ENCODE measurements at places on chromosomes 6 and 20.
A peak's percentile ranks its signal among the peaks of the same experiment; 100 is the strongest.

GRCh38 chr6:7060769-7061516 lies 46.8 kb upstream of the RREB1 start:
- DNase-seq, result no peak

DNA sequence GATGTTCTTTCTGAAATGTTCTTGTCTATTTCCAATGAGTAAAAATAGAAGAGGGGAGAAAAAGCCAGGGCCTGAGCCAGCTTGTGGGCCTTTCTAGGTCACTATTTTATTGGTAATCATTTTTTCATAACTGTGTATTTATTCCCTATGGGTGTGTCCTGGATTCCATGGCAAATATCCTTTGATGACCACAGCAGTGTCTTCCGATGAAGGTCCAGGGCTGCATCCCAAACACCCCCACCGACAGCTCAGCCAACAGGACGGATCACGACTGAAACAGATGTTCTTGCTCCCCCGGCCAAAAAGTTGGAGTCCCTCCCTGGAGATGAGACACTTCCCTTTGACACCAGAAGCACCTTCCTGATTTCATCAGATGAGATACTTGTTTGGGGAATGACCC lies 105.4 kb upstream of the PLEKHG1 start:
- DNase-seq, result no peak

DNA sequence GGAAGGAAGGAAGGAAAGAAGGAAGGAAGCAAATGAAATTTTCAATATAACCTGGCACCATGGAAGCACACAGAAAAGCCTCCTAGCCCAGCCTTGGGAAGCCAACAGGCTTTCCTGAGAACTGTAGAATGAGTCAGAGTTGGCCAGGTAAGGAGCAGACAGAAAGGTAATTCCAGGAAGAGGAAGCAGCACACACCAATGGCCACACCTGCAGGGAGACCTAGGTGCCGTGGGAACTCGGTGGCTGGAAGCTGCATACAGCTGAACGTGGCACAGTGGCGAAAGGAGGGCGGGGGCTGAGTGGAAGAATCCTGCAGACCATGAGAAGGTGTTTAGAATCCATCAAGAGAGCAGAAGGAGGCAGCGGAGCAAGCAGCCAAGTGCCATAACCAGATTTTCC lies 224.8 kb upstream of the RREB1 start:
- DNase-seq, result no peak

GRCh38 chr6:158387036-158387435 lies 74.8 kb downstream of the TULP4 start:
- DNase-seq, result no peak

- no peak for DNase-seq
Measured at GRCh38 chr6:143078468-143079324, 18.0 kb downstream of the AIG1 start.

DNA sequence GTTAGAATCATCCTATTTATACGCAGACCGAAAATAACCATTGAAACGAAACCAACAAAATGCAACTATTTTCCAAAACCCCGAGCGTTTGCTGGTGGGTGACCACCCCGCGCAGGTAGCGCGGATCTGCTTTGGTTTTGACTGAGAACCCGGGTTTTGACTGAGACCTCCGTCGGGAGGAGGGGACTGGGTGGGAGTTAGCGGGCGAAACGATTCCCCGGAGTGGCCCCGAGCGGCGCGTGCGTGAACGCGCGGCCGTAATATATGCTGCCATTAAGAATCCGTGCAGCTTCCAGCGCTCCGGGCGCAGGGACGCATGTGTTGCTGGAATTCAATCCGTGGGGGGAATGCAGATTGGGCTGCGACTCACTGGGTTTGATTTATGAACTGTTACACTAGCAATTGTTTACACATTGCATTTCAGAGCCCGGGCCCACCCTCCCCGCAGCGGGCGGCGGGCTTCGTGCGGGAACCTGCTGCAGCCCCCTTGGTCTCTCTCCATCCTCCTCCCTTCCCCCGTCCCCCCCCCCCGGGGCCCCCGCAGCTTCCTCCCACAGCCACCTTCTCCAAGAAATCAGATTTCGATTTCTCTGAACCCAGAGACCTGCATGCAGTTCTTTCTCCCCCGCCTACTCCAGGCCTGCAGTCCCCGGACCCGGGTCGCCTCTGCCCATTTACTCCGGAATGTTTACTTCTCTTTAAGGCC lies 9.9 kb downstream of the NRN1 start:
- no peak for DNase-seq

- DNase-seq, result no peak
Measured at GRCh38 chr6:31122791-31123706, 2.8 kb upstream of the CDSN start.

DNA sequence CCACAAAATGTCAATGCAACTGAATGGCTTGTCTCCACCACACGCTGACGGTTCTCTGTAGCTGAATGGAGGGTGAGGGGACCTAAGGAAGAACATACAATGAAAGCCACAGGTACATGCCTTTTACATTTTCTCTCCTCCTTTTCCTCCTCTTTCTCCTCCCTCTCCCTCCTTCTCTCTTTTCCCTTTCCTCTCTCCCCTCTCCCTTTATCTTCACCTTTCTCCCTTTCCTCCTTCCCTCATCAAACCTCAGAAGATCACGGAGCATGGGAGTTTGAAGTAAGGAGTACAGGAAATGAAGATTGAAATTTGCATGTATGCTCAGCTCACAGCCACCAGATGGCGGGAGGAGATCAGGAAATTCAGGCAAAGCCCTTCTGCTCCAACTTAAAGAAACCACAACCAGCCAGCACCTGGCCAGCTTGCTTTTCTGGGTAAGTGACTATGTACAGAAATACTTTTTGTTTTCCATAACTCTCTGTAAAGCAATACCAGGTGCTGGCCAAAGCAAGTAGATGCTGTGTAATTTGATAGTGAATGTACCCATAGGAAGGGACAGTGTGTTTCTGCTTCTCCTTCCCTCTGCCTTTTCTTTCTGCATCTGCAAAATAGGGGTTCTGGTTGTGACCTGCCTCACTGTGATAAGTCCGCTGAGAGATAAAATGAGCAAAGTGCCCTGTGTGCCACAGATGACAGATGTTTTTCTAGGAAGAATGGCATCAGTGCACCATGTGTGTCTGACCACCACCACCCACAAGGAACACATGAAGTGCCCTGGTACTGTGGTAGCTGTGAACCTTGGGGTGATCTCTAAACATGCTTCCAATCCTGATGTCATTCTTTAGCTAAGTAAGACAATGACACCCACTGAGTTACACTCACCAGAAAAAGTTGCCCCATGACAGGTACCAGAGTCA lies 18.6 kb upstream of the FOXO3 start:
- DNase-seq, result peak; percentile 57

DNA sequence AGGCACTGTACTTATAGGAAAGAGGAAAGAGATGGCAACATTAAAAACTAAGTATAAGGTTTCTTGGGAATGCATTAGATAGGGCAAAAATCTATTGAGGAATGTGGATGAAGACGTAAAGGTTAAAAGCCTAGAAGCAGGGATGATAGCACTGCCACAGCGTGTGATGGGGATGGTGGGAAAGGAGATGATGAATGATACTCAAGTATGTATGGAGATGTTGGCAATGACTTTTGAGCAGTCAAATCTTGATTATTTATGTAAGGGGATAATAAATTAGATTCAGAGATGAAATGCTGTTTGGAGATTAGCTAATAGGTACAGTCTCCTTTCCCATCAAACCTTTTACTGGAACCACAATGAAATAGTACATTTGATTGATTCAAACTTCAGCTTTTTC lies 432.8 kb downstream of the GRIK2 start:
- no peak for DNase-seq

DNA sequence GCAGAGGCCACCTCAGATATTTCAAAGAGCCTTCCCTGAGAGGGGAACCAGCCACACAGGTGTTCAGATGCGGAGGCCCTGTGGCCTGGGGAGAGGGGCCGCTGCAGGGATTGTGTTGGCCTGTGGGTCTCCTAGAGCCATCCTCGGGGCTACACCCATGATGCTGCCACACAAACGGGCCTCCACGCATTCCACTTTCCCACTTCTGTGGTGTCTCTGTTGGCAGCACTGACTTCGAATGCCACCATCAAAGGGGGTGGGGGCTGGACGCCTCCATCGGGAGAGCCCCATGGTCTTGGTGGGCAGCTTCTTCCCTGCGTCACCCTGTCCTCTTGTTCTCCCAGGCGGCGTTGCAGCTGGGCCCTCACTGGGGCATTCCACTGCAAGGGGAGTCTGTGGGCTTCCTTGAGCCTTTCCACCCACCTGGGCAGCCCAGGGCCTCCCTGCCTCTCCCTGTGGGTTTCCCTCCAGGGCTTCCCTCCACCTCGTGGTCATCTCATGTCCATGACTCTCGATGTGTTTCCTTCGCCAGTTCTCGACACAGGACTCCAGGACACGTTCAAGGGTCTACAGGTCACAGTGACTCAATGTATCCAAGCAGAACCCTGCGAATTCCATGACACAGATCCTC lies 145.5 kb downstream of the ERMARD start:
- no peak for DNase-seq

DNA sequence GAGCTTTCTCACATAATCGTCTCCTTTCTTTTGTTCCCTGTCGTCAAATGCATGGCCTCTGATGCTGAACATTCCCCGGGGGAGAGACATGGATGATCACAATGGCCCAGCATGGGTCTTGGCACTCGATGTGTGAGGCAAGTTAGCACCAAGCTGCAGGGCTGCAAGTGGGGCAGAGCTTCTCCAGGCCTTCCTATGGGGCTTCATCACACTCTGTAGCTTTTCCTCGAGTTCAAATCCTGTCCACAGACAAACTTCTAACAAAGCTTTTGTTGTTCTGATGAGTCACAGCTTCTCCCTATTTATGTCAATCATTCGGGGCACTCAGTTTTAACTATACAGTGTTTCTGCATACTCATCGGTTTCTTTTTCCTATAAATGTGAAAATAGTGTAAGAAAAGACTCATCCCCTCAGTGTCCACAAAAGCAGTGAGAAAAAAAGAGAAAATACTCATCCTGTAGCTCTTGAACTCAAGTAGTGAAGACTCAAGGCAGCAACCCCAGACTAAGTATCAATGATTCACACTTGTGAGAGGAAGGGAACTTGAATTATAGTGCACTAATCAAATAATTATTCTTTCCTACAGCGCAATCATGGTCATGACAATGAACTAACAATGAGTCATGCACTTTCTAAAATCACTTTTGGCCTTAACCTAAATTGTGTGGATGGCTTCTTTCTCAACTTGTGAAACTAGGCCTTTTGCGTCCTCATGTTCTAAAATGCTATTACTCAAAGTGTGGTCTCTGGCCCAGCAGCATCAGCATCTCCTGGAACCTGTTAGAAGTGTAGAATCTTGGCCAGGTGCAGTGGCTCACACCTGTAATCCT lies 68.4 kb upstream of the NOX3 start:
- no peak for DNase-seq

GRCh38 chr6:113361014-113361645 lies 496.0 kb upstream of the MARCKS start:
- no peak for DNase-seq

- DNase-seq, result no peak
Measured at GRCh38 chr6:154474648-154475428, 35.6 kb downstream of the CNKSR3 start.

DNA sequence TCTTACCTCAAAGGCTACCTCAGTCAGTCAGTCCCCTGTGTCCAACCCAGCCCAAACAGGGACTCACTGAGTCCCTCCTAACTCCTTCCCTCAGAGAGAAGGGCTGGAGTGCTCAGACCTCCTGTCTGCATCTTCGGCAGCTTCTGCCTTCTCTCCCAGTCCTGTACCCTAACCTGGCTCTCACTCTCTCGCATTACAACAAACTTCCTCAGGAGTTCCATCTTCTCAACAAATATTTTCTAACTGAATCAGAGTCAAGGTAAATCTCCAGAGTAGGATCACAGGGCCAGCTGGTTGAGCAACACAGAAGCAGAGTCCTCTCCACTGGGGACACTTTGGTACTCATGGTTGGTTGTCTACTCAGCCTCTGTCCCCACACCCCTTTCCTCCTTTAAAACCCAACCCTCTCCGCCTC lies 92.3 kb downstream of the MRPL14 start:
- DNase-seq, result no peak

DNA sequence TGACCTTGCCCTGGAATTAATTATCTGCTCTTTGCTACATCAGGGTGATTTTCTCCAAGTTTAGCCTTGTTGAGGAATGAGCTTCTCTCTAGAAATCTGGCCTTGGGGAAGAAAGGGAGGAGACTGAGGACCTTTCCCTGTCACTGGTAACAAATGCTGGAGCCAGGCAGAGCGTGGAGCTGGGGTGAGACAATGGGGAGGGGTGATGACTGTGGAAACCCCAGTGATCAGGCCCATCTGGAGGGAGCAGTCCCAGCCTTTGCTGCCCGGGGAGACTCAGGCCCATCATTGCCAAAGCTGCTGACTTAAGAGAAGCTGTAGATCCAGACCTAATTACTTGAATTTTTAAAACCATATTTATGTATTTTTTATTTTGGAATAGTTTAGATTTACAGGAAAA lies 31.3 kb downstream of the BCAS4 start:
- no peak for DNase-seq

DNA sequence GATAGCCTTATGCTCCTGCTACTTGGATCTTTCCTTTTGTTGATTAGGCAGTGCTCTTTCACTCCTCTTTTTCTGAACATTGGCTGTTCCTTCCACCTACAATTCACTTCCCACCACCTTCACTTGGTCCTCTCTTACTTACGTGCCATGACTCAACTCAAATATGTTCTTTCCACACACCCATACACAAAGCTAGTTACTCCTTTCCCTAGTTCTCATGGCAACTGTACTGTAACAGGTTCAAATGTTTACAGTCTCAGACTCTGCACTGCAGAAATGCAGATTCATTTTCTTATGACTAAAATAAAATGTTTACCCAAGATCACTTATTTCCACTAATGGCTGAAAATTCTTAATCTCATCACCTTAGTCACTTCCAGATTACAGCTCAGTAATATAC lies 174.0 kb upstream of the TSHZ2 start:
- DNase-seq, result no peak
